ENCODE measurements at places on chromosomes 13 and 19.
A peak's percentile ranks its signal among the peaks of the same experiment; 100 is the strongest.

DNA sequence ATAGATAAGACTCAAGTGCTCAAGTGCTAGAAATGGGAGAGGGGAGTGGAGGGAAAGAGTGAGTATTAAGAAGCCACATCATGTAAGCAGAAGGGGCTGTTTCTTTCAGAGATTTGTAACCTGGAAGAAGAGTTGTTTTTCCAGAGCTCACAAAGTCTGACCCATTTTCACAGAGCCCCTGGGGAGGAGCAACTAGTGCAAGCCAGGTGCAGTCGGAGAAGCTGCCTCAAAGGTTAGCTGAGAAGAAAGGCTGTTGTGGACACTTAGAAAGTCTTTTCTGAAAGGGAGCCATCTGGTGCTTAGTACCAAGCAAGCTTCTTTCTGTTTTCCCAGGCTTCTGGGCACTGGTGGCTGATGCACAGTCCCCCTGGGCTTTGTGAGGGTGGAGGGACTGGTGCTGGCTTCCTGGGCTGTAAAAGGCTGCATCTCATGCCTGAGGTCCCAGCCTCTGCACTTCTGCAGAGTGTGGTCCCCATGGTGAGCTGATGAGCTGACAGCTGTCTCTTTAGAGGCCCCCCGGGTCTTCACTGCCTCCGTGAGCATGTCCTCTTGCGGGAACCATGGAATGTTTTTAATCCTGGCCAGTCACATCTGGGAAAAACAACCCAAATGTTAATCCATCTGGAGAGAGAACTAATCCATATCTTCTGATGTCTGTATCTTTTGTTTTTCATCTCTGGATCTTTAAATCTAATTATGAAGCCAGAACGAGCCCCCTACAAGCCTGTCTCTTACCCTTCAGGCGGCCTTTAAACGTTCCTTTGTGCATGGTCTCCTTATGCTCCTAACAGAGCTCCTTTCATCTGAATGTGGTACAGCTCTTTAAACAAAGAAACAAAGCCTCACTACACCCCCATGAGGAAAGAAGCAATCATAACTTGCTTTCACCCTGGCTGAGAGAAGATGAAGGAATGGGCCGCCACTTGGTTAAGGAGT is 40.2 kb downstream of the OLFM4 start:
- no peak overlapping the region for H3K4me3 ChIP-seq
- no peaks in the 10 kb centered on the region for H3K4me1 ChIP-seq
- no peak for DNase-seq
- H3K27ac ChIP-seq: no peak overlapping the region
- no peaks in the 10 kb centered on the region for H3K27me3 ChIP-seq
- no peaks in the 10 kb centered on the region for H3K36me3 ChIP-seq

DNA sequence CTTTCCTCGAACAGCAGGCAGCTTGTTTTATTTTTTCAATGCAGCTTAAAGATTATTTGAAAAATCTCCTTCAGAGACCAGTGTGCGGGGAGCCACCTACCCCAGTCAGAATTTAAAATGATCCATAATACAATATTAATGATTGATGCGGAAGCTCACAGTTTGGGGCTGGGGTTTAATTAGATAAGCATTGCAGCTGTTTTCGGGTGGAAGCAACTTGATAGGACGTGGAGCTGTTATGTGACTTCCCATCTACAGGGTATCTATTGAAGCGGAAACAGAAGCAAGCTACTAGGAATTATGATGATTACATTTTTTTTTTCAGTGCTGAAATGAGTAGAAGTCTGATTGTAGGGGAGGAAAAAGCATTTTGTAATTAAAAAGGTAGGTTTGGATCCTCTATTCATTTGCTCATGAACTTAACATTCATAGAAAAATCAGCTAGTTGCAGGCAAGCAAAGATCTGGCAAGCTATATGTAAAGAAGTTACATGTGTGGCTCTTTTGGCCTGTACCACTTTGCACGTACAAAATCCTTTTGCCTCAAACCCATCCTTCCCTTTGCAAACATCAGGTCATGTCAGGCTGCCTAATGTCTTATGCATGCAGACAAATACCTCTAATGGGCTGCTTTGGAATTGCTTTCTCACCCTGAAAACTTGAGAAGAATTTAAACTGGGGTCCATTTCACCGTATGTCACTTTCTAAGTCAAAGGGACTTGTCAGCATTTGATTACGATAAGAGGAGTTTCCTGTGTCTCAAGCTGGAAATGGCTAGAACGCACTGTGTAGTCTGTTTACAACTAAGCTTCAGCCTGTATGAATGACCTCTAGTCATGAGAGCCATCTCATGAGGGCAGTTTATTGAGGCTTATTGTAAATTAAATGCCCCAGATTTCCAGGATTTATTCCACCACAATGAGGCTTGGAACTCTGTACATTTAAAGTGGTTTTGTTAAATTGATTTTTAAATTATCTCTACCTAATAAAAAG is 267.1 kb upstream of the TMTC4 start:
- peaks cover 3% of the 10 kb centered on the region for H3K27me3 ChIP-seq
- no peaks in the 10 kb centered on the region for H3K4me1 ChIP-seq
- DNase-seq: no peak

- H3K4me3 ChIP-seq: no peak overlapping the region
- H3K36me3 ChIP-seq: no peaks in the 10 kb centered on the region
- no peaks in the 10 kb centered on the region for H3K27me3 ChIP-seq
- H3K27ac ChIP-seq: no peak overlapping the region
Observed at GRCh38 chr13:80931118-80931517, 590.2 kb upstream of the SPRY2 start.

GRCh38 chr13:97492257-97492656 is 58.3 kb downstream of the RAP2A start:
- H3K27me3 ChIP-seq: no peaks in the 10 kb centered on the region
- H3K27ac ChIP-seq: no peak overlapping the region
- H3K4me1 ChIP-seq: no peaks in the 10 kb centered on the region
- no peaks in the 10 kb centered on the region for H3K36me3 ChIP-seq
- no peak overlapping the region for H3K4me3 ChIP-seq

DNA sequence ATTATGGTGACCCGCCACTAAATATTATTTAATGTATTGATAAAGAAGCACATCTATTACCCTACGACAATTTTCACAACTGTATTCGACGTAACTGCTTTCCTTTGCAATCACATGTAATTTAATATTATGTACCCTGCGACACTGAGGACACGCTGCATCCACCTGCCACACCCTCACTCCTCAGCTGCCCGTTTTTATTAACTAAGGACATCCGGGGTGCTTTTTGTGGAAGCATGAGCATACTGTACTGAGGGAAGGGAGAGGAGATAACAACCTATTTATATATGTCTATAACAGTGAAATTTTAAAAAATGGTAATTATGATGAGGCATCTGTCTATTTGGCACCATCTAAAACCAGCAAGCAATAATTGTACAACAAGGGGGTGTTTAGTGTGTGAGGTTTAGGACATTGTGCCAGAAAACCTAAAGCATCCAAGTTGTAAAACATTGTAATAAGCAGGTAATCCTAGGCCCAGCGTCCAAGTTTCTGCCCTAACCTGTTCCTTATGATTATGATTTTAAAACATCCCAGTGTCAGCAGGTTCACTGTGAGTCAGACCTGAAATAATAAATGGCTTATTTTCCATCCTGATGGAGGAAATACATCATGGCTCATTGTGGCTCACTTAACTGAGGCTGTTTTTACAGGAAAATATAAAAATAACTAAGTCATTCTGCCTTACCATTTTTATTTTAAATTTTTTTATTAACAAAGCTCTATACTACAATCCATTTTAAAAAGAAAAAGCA is 56.3 kb downstream of the FOXO1 start:
- DNase-seq: no peak
- no peak overlapping the region for H3K4me3 ChIP-seq
- H3K27me3 ChIP-seq: no peaks in the 10 kb centered on the region
- no peaks in the 10 kb centered on the region for H3K36me3 ChIP-seq
- H3K27ac ChIP-seq: peak overlapping the region; percentile 69
- H3K4me1 ChIP-seq: peaks cover 19% of the 10 kb centered on the region

GRCh38 chr19:4266253-4267000 is 12.6 kb upstream of the SHD start:
- peaks cover 24% of the 10 kb centered on the region for H3K36me3 ChIP-seq
- DNase-seq: no peak

GRCh38 chr13:44211704-44212346 is 161.8 kb upstream of the SERP2 start:
- no peaks in the 10 kb centered on the region for H3K4me1 ChIP-seq
- no peak overlapping the region for H3K4me3 ChIP-seq
- H3K27ac ChIP-seq: no peak overlapping the region

- no peaks in the 10 kb centered on the region for H3K4me1 ChIP-seq
- no peaks in the 10 kb centered on the region for H3K36me3 ChIP-seq
- H3K27me3 ChIP-seq: no peaks in the 10 kb centered on the region
- DNase-seq: no peak
- no peak overlapping the region for H3K27ac ChIP-seq
Observed at GRCh38 chr13:91079176-91079575, 268.3 kb upstream of the MIR17HG start.

DNA sequence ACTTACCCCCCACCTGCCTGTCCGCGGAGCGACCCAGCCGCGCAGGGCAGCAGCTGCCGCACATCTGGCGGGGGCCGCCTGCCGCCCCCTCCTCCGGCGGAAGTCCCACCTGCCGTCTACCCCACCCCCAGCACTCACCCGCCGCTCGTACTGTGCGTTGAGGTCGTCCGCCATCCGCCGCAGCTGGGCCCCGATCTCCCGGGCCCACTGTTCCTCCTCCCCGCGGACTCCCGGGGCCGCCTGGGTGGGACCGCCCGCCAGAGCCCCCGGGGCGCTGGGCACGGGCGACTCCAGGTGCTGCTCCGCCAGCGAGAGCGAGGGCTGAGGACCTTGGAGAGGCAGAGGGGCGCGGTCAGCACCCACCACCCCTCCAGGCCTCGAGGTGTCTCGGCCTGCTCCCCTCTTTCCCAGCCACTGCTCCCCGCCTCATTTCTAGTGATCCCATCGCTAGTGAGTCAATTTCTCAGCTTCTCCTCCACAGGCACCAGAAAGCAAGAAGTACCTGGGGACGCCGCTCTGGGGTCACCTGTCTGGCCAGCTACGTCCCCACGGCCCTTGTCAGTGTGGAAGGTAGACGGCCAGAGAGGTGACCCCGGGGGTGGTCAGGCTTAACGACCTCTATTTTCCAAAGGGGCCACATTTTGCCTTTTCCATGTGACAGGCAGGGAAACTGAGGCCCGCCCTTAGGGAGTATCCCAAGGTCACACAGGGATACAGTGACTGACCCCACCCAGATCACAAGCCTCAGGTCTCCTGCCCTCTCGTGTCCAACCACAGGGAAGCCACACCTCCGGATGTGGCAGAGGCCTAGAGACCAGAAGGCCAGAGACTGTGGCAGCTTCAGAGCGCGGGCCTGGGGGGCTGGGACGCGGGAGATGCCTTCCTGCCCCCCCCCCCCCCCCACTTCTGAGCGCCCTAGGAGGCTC is 4.3 kb downstream of the BBC3 start:
- H3K27ac ChIP-seq: peak overlapping the region; percentile 93
- H3K4me1 ChIP-seq: peaks cover 12% of the 10 kb centered on the region
- H3K27me3 ChIP-seq: no peaks in the 10 kb centered on the region

DNA sequence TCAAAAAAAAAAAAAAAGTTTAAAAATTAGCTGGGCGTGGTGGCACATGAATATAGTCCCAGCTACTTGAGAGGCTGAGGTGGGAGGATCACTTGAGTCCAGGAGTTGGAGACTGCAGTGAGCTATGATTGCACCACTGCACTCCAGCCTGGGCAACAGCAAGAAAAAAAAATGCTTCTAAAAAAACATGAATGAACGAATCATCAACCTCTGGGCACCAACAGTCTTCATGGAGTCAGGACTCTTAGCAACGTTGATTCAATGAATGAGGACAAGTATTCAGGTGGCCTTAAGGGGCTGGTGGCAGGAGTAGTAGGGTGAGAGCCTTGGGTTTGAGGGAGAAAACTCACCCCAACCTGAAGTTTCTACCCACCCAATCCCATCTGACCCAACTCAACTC is 20.6 kb upstream of the OLFM2 start:
- H3K27ac ChIP-seq: no peak overlapping the region
- H3K27me3 ChIP-seq: no peaks in the 10 kb centered on the region
- H3K4me3 ChIP-seq: no peak overlapping the region

DNA sequence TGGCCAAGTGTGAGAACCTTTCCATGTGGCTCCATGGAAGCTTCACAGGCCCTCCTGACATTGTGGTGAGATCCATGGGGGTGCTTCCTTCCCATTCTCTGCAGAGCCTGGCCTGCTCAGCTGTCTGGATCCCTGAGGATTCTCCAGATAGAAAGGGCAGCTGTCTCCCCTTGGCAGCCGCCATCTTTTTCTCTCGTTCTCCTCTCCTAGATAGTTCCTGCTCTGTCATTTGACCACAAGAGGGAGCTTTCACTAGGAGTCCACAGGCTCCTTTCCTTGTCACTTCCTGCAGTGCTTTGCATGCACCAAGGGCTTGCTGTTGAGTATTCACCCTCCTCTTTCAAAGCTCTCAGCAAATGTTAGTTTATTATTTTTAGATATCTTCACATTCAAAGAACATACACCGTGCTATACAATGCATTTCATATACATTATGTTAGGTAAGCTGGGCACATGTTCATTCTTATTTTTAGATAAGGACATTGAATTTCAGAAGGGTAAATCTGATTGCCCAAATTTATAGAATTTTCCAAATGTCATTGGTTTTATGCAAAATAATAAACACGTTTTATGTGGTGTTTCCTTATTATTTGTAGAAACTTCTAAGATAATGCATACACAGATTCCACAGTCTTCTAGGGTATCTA is 133.2 kb downstream of the FRY start:
- H3K27me3 ChIP-seq: no peaks in the 10 kb centered on the region
- H3K36me3 ChIP-seq: no peaks in the 10 kb centered on the region
- DNase-seq: no peak
- no peaks in the 10 kb centered on the region for H3K4me1 ChIP-seq

DNA sequence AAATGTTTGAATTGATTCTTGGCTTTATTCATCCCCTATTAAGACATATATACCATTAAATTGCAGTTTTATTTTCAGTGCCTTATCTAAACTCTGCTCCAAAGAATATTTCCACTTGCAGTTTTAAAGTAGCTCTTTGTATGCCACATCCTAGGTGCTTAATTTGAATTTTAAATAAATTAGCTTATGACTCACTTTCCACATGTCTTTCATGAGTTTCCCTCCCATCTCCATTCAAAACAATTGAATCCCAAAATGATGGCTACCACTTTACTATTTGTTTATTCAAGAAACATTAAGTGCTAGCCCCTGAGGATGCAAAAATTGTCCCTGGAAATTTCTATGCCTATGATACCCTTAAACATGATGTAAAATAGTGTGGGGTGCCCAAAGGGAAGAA is 19.5 kb downstream of the PCDH20 start:
- no peak for DNase-seq
- no peak overlapping the region for H3K27ac ChIP-seq
- peaks cover 4% of the 10 kb centered on the region for H3K27me3 ChIP-seq
- no peak overlapping the region for H3K4me3 ChIP-seq
- no peaks in the 10 kb centered on the region for H3K36me3 ChIP-seq

- H3K4me1 ChIP-seq: peaks cover 10% of the 10 kb centered on the region
- DNase-seq: no peak
- H3K36me3 ChIP-seq: peaks cover 54% of the 10 kb centered on the region
- no peak overlapping the region for H3K4me3 ChIP-seq
Observed at GRCh38 chr19:16830679-16831078, 1.5 kb downstream of the SIN3B start.

GRCh38 chr13:69617587-69617986 is 490.0 kb upstream of the ATXN8OS start:
- H3K27ac ChIP-seq: no peak overlapping the region
- DNase-seq: no peak
- no peak overlapping the region for H3K4me3 ChIP-seq

Measured in RWPE2 (cell line).